Fibroblast of mammary gland (primary cell): ENCODE measurements at places on chromosomes 6 and 20.
A peak's percentile ranks its signal among the peaks of the same experiment; 100 is the strongest.

- peak; percentile 76 for DNase-seq
Observed at GRCh38 chr6:113381959-113382358, 475.2 kb upstream of the MARCKS start.

- peak; percentile 90 for DNase-seq
Observed at GRCh38 chr20:35151736-35152135, 4.6 kb upstream of the EDEM2 start.

DNA sequence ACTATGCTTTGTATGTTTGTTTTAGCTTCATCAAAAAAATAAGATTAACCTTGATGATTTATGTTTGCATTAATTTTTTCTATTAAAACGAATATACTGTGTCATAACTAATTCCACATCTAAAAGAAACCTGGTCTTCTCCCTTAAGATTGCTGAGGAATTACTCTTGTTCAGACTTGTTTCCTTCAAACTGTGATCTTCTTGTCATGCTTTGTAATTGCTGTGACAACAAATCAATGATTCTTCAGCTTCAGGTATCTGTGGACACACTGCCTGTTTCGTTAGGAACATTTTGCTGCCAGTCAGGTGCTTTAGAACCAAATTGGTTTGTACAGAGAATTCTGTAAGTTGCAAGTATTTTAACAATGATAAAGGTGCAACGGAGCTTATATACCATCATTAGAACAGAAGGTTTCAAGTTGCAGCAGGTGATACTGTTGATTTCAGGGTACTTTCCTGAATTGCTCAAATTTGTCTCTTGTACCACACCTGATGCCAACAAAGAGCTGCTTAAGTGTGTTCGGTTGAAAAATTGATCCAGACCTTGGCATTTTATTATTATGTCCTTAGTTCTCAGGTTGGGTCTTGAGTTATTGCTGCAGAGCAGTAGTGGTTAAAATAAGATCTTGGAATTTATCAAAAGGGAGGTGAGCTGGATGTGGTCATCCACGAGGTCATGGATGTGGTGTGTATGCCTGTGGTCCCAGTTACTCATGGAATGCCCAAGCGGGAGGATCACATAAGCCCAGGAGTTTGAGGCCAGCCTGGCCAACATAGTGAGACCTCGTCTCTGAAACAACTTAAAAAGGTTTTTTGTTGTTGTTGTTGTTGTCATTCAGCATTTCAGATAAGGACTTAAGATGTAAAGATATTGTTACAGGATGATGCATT is 19.5 kb downstream of the SYTL3 start:
- DNase-seq: peak; percentile 40

DNA sequence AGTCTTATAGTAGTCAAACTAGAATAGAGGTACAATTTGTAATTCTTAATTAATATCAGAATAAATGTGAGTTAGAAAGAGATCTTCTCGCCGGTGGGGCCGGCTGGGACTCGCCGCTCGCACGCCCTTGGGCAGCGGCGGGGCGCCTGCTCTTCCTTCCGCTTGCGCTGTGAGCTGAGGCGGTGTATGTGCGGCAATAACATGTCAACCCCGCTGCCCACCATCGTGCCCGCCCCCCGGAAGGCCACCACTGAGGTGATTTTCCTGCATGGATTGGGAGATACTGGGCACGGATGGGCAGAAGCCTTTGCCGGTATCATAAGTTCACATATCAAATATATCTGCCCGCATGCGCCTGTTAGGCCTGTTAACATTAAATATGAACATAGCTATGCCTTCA is 123.7 kb upstream of the OGFRL1 start:
- DNase-seq: no peak

DNA sequence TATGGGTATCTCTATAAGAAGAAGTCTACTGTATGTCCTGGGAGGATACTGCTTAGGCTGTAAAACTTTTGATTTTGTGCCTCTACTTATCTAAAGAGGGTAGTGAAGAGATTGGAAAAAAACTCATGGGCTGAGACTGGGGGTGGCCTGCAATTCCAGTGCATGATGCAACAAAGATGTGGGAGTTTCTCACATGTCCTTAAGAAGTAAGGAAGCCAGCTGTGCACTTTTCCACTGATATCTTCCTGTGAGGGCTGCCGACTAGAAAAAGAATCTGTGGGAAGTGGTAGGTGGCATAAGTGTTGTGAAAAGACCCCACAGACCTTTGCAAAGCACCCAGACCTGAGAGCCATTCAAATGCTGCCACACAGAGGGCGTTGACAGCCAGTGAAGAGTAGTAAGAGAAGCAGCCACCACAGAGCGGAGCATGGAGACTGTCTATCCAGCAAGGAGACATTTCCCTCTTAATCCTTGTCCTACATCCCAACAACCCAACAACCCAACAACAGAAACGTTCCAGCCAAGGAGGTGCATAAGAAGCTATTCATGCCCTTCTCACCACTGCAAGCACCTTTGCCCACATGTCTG is 65.1 kb downstream of the PFDN4 start:
- DNase-seq: no peak
